Erythroblast (primary cell): ENCODE measurements at places on chromosomes 11 and 22.

DNA sequence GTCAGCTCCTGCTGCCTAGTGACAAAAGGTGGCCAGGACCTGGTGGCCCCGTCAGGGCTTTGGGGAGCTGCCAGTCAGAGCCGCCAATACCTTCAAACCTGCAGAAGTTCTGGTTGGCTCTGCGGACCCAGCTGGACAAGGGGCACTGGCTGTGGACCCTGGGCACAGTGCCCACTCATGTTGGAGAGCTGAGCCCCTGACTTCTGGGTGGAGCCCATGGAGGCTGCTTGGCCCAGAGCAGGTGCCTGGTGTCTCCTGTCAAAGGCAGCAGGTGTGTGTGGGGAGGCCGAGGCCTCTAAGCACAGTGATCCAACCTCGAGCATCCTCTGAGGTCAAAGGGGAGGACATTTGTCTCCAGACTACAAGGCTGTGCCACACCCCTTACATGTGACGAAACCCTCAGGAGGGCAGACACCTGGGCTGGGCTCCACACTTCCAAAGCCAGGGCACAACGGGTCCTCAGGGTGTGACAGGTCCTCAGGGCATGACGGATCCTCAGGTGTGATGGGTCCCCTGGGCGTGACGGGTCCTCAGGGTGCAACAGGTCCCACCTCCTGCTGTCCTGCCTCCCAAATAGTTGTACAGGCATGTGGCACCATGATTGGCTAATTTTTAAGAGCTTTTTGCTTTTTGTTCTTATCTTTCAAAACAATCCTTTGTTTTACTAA, 37.0 kb downstream of the MUC2 start:
- DNase-seq = no peak

DNA sequence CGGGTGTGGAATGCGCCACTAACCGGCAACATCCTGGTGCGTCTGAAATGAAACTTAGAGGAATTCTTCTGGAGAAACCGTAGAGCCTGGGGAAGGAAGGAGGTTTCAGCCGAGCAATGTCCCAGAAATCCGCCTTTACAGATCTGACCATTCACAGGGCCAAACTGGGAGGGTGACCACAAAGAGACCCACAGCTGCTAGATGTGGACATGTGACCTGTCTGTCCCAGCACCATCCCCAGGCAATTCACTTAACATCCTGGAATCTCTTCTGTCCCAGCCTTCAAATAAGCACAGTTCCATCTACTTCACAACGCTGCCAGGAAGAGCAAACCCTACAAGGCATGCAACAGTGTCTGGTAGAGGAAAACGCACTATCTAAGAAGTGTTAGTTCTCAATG, 9.8 kb downstream of the MCAT start:
- DNase-seq = no peak

DNA sequence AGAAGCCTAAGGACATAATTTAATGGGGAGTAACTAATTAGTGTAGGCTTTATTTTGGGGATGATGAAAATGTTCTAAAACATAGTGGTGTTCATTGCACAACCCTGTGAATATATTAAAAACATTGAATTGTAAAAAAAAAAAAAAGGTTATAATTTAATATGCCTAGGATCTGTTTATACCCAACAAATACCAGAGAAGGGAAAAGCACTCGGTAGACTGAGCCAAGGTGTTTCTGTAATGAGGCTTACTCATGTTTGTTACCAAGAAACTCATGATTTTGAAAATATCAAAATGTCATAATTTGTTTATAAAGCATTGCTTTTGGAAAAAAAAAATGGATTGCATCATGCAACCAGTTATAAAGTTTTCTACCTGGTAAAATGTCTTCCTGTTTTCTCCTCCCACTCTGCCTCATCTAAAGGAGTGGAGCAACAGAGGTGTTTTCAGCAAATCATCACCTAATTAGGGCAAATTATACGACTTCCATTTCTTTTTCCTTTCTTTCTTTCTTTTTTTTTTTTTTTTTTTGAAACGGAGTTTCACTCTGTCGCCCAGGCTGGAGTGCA, 14.2 kb upstream of the EIF3M start:
- DNase-seq = no peak

DNA sequence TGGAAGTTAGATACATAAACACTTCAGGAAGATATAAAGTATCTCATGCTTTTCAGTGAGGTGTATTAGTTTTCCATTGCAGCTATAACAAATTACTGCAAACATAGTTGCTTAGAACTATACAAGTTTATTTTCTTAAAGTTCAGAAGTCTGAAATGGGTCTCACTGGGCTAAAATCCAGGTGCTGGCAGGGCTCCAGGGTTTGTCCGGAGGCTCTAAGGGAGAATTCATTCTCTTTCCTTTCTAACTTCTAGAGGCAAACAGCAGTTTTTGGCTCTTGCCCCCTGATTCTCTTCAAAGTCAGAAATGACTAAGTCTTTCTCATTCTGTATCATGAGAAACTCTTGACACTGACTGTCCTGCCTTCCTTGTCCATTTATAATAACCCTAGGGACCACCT, 138.8 kb downstream of the AASDHPPT start:
- DNase-seq = no peak

GRCh38 chr22:19129871-19130270, 1.2 kb upstream of the TSSK2 start:
- DNase-seq = no peak

DNA sequence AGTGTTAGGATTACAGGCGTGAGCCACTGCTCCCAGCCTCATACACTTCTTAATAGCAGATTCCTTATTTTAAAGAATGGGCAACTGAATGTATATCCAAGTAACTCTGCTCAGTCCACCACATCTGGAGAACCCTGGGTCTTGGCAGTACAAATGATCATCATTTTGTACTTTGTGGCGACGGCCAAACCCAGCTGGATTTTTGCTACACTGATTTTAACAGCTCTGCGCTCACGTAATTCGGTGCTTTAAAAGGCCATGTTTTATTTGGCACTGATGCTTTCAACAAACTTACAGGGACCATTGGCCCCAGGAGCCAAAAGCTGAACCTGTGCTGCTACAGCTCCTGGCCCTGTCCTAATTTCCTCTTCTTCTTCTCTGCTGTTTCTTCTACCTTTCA, 60.8 kb upstream of the PDE3B start:
- DNase-seq = no peak

- DNase-seq = no peak
These were observed 11.4 kb downstream of the FAM181B start for GRCh38 chr11:82722231-82722630.

- DNase-seq = no peak
These were observed 117.7 kb downstream of the CACNA1I start for GRCh38 chr22:39688186-39688785.

- DNase-seq = no peak
These were observed 398.4 kb downstream of the CTTN start for GRCh38 chr11:70796648-70797227.

DNA sequence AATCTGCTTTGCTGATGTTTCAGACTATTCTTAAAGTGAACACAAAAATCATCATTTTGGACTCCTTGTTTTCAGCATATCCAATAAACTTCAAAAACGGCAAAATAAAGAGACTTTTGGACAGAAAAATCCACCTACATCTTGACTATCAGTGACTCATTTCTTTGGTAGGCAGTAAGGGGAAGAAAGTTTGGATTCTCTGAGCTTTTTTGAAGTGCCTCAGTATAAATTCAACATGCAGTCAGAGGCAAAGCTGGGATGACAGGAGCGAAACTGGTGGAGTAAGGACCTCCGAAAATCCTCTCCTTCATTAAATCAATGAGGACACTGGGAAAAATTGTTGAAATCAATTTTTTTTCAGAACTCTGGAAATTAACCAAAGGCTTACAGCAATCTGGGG, 29.7 kb downstream of the EFCAB6 start:
- no peak for DNase-seq
